NB4 (cell line): ENCODE measurements at places on chromosomes 5 and 9.

GRCh38 chr5:32445287-32445758 is 783 bp upstream of the ZFR start:
- DNase-seq: no peak

DNA sequence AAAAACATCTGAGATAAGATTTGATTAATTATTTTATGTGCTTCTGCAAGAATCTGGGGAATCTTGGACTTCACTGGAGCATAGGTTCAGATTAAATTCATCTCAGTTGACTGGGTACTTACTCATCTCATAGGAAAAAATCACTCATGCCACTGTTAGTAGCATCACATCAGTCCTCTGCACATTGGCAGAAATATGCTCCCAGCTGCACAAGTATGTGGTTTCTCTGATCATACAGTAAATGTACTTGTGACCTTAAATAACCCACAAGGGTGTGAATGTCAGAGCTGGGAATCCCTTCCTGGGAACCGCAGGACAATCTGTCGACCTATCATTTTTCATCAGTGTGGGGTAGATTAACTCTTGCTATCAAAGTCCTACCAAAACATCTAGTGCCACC is 203.7 kb upstream of the SLC24A2 start:
- DNase-seq: no peak

GRCh38 chr5:81021951-81022687 is 62.0 kb downstream of the RASGRF2 start:
- no peak for DNase-seq

- DNase-seq: no peak
Measured at GRCh38 chr5:72452515-72453245, 54.5 kb downstream of the ZNF366 start.

DNA sequence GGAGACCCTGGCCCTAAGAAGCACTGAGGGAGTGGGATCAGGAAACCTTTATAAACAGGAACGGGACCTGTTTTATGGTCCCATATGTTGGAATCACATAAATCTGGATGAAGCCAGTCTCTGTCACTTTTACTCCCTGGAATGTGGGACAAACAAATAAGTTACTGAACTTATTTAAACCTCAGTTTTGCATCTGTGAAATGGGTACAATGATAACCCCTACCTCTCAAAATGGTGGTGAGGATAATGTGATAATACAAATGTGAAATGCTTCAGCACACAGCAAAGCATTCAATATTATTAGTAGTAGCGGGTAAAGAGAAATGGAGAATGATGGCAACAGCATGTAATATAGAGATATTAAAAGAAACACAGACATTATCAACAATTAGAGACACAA is 298.9 kb downstream of the ZSWIM6 start:
- no peak for DNase-seq
